Activated naive CD8-positive, alpha-beta T cell treated with anti-CD3 and anti-CD28 coated beads, Interleukin-2, amount 10 ng/mL, durations not matched to agents 7 days and 5 days (primary cell): ENCODE measurements at places on chromosomes 4 and X. TPM values are rescaled to one million over a fixed set of nuclear protein-coding genes. Genes with fewer than 3 reads are reported as not detected.

DNA sequence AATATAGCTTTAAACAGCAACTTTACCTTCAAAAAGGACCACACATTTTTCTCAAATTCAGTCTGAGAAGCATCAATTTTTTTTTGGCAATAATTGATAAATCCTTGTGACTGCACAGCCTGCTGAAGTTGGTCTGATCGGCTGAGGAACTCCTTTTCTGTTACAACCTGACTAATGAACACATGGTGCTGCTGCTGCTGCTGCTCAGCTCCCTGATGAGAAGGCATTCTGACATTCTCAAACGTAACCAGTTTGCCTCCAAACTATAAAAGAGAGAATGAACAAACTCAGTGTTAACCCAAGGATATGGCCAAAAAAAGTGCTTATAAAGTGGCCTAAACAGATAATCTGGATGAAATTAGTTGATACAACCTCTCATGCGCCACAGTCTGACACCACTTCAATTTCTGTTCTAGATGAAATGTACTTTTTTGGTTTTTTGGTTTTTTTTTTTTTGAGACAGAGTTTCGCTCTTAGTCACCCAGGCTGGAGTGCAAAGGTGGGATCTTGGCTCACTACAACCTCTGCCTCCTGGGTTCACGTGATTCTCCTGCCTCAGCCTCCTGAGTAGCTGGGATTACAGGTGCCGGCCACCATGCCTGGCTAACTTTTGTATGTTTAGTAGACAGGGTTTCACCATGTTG, 26.5 kb downstream of the SEC31A start:
- peak overlapping the region; percentile 81 for H3K27ac ChIP-seq
- H3K4me3 ChIP-seq = peak overlapping the region; percentile 54
- peaks cover 49% of the 10 kb centered on the region for H3K36me3 ChIP-seq
- DNase-seq = peak; percentile 37
- H3K4me1 ChIP-seq = peaks cover 24% of the 10 kb centered on the region

GRCh38 chr4:178309890-178310289, 867.7 kb upstream of the AGA start:
- DNase-seq = no peak
- H3K36me3 ChIP-seq = no peaks in the 10 kb centered on the region
- no peaks in the 10 kb centered on the region for H3K27me3 ChIP-seq

DNA sequence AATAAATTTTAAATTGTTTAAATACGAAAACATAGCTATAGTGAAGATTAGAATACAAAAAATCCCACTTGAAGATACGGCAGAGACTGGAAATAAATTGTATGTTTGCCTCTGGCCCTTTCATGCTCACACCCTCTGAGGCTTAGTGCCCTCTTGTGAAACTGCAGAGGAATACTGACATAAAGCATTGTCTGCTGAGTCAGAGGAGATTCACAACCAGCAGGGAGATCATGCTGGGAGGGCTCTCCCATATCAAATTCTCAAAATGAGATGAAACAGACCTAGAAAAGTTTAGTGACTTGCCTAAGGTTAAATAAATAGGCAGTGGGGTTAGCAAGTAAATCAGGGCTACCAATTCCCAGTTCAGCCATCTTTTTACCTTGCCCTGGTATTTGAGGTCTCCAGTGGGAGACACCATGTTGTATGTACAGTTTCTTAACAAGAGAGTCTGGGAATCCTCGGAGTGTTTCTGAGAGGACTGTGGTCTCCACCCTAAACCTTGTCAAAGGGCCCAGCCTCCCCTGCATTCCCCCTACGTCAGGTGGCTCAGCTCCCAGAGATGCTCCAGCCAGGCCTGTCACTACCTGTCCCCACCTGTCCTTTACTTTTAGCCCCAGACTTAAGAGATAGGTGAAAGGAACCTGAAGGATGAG, 581.4 kb upstream of the DIPK2B start:
- peaks cover 30% of the 10 kb centered on the region for H3K36me3 ChIP-seq
- peak overlapping the region; percentile 34 for H3K27ac ChIP-seq
- H3K4me3 ChIP-seq = no peak overlapping the region
- DNase-seq = no peak

The F9 gene
- total RNA-seq = not detected

The SMIM10L2A gene
- total RNA-seq = 2.0 TPM

DNA sequence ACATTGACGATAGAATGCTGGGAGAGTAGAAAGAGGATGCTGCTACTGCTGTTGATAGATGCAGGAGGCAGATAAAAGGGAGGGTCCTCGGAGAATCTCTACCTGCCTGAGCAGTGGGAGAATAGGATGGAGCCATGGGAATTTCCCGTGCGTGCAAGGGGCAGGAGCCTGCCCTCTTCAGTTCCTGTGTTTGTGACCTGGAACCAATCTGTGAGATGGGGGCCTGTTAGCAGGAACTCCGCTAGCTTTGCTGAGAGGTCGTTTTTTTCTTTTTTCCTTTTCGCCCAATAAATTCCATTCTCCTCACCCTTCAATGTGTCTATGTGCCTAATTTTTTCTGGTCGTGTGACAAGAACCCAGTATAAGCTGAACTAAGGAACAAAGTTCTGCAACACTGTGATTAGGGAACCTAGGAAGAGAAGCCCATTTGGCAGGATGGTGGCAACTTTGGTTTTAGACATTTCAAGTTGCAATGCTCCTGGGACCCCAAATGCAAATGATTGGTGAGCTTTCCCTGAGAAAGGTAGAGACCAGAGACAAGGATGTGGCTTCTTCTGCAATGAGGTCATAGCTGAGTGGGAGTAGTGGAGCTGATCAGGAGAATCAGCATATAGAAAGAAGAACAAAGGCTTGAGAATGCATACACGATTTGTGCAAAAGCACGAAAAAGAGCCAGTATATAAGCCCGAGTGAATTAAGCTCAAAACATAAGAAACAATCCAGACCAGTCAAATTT, 23.9 kb downstream of the SLC39A8 start:
- H3K36me3 ChIP-seq = peaks cover 24% of the 10 kb centered on the region
- no peak overlapping the region for H3K27ac ChIP-seq
- no peak overlapping the region for H3K4me3 ChIP-seq
- peaks cover 27% of the 10 kb centered on the region for H3K4me1 ChIP-seq
- DNase-seq = no peak
- no peaks in the 10 kb centered on the region for H3K27me3 ChIP-seq

DNA sequence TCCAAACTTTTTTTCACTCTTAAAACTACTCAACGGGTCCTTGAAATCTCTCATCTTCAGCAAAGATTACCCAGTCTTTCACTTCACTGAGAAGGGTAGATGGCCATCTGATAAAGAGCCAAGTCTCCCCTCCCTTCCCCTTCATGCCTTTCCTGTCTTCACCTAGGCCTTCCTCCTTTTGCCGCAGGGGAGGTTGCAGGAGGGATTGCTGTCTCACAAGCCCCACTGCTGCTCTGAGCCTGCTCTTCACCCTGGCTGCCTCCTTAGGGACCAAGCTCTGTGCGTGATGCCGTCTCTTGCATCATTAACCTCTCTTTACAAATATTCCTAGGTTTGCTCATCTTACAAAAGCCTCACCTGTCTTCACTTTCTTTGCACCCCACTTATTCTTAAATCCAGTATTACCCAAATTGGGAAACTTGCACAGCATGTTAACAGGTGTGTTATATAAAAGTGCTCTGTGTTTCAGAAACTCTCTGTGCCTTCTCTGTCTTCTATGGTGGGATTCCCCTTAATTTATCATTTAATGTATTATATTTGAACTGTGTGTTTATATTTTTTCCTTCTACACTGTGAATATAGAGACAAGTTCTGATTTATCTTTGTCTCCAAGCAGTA, 3.8 kb downstream of the ZFX start:
- H3K4me3 ChIP-seq = peak overlapping the region; percentile 94
- peaks cover 41% of the 10 kb centered on the region for H3K4me1 ChIP-seq
- no peak for DNase-seq
- H3K27ac ChIP-seq = peak overlapping the region; percentile 89
- H3K36me3 ChIP-seq = peaks cover 20% of the 10 kb centered on the region

The APLN gene
- 2.4 TPM for total RNA-seq

- no peaks in the 10 kb centered on the region for H3K36me3 ChIP-seq
- peak overlapping the region; percentile 81 for H3K27ac ChIP-seq
- peak; percentile 38 for DNase-seq
- peaks cover 17% of the 10 kb centered on the region for H3K4me1 ChIP-seq
- no peaks in the 10 kb centered on the region for H3K27me3 ChIP-seq
These were observed 130.7 kb upstream of the GPRIN3 start for GRCh38 chr4:89438102-89438831.

DNA sequence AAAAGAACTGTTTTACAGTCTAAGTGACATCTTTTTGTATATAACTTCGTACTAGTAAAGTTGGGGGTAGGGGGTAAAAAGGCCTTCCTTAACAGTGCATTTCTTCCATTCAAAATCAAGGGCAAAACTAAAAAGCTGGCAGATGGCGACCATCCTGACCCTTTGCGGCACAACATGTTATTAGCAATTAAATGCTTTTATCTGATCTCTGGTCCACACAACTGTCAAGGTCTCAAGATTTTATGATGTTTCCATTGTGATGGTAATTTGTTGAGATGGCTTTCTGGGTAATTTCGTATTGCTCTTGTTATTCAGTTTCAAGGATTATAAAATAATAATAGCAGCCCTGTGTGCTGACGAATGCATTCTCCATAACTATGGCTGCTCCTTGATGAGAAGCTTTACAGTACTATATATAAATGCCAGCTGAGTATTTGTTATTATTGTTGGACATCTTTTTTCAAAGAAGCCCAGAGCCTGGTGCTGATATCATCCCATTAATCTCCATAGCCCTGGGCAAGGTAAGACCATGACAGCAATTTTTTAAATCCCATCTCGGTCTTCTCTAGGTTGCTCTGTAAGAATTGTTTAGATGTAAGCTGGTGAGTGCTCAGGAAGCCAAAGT, 89.5 kb downstream of the CBR4 start:
- no peak overlapping the region for H3K4me3 ChIP-seq
- H3K27me3 ChIP-seq = peaks cover 4% of the 10 kb centered on the region
- peaks cover 2% of the 10 kb centered on the region for H3K4me1 ChIP-seq
- DNase-seq = no peak

- peaks cover 2% of the 10 kb centered on the region for H3K4me1 ChIP-seq
- no peak overlapping the region for H3K4me3 ChIP-seq
- H3K27ac ChIP-seq = no peak overlapping the region
- H3K36me3 ChIP-seq = peaks cover 37% of the 10 kb centered on the region
- no peaks in the 10 kb centered on the region for H3K27me3 ChIP-seq
These were observed 10.3 kb downstream of the AKAP17A start for GRCh38 chrX:1601768-1602085.

DNA sequence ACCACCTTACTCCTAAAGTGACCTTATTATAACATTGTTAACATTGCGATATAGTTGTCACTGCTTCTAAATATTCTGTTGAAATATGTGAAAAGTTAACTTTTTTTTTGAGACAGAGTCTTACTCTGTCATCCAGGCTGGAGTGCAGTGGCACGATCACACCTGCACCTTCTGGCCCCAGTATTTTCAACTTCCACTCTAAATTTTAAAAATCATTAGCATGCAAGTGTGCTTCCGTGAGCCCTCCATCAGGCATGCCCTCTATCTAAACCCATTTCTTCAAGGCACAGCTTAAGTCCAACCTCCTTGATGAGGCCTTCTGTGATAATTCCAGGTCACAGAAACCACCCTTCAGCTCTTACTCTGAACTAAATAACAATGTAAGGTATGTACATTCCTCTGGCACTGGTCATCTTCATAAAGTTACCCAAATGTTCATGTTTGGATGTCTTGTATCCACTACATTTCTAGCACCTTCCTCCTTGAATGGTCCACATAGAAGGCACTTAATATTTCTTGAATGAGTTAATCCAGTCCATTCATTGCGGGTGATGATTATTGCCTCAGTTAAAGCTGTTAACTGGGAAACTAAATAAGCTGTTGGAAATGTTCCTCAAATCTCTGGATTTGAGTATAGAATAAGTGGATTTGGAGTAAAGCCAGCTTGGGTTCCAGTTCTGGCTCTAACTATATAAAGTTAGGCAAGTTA, 38.6 kb upstream of the TMEM131L start:
- peak overlapping the region; percentile 95 for H3K27ac ChIP-seq
- peaks cover 9% of the 10 kb centered on the region for H3K36me3 ChIP-seq

DNA sequence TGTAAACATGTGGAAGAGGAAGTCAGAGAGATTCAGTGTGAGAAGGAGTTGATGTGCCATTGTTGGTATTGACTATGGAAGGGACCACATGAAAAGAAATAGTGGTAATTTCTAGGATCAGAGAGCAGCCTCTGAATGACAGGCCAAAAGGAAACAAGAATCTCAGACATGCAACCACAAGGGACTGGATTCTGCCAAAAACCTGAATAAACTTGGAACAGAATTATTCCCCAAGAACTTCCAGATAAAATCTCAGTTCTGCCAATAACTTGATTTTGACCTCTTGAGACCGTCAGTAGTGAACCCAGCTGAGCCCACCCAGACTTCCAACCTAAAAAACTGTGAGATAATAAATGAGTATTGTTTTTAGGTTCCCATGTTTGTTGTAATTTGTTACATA, 653.6 kb upstream of the NR3C2 start:
- H3K36me3 ChIP-seq = no peaks in the 10 kb centered on the region
- H3K27ac ChIP-seq = no peak overlapping the region
- no peaks in the 10 kb centered on the region for H3K4me1 ChIP-seq
- H3K27me3 ChIP-seq = no peaks in the 10 kb centered on the region
- DNase-seq = no peak

- no peaks in the 10 kb centered on the region for H3K4me1 ChIP-seq
- no peak overlapping the region for H3K4me3 ChIP-seq
- no peak overlapping the region for H3K27ac ChIP-seq
These were observed 17.9 kb upstream of the VEGFC start for GRCh38 chr4:176810481-176811249.

DNA sequence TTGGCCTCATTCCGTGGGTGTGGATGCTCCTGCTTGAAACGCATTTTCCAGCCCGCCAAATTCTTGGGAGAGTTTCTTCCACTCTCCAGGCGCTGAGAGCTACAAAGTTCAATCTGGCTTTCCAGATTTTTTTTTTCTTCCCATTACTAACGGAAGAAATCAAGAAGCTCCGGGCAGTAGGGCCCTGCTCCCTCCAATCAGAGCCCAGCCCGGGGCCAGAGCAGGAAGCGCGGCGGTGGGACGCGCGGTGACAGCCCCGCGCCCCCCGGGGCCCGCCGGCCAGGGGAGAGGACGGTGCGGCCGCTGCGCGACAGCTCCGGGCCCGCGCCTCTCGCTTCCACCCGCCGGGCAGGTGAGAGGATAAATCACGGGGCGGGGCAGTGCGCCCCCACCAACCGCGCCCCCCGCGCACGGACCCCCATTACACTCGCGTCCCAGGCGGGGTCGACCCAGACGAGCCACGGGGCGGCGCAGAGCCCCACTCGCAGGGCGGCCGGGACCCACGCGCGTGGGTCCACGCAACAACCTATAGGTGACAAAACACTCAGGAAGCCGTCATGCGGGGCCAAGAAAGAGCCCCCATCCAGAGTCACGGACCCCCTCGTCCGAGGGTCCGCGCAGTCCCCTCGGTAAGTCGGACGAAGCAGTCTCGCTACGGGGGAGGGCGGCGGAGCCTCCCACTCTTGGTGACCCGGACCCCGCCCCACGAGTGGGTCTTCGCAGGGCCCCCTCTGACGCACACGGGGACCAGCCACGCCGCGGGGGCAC, 868 bp downstream of the AFAP1 start:
- H3K27ac ChIP-seq = peak overlapping the region; percentile 19
- peak overlapping the region; percentile 77 for H3K4me3 ChIP-seq
- H3K27me3 ChIP-seq = peaks cover 20% of the 10 kb centered on the region
- H3K4me1 ChIP-seq = peaks cover 12% of the 10 kb centered on the region
- no peak for DNase-seq

- no peak for DNase-seq
- no peaks in the 10 kb centered on the region for H3K4me1 ChIP-seq
- no peaks in the 10 kb centered on the region for H3K36me3 ChIP-seq
- no peak overlapping the region for H3K27ac ChIP-seq
These were observed 101.5 kb upstream of the SMAD1 start for GRCh38 chr4:145380123-145380522.

- H3K4me3 ChIP-seq = no peak overlapping the region
- no peaks in the 10 kb centered on the region for H3K36me3 ChIP-seq
- no peak overlapping the region for H3K27ac ChIP-seq
- H3K27me3 ChIP-seq = no peaks in the 10 kb centered on the region
- DNase-seq = no peak
These were observed 125.3 kb upstream of the GABRG1 start for GRCh38 chr4:46249106-46249505.
